ENCODE measurements at places on chromosomes 1 and 21. TPM values are rescaled to one million over a fixed set of nuclear protein-coding genes. Genes with fewer than 3 reads are reported as not detected.

TSTD1 gene
- 90.8 TPM for total RNA-seq

EXO1 gene
- not detected for total RNA-seq

- no peak for DNase-seq
Measured at GRCh38 chr1:76786222-76786621, 81.1 kb upstream of the ST6GALNAC5 start.

DNA sequence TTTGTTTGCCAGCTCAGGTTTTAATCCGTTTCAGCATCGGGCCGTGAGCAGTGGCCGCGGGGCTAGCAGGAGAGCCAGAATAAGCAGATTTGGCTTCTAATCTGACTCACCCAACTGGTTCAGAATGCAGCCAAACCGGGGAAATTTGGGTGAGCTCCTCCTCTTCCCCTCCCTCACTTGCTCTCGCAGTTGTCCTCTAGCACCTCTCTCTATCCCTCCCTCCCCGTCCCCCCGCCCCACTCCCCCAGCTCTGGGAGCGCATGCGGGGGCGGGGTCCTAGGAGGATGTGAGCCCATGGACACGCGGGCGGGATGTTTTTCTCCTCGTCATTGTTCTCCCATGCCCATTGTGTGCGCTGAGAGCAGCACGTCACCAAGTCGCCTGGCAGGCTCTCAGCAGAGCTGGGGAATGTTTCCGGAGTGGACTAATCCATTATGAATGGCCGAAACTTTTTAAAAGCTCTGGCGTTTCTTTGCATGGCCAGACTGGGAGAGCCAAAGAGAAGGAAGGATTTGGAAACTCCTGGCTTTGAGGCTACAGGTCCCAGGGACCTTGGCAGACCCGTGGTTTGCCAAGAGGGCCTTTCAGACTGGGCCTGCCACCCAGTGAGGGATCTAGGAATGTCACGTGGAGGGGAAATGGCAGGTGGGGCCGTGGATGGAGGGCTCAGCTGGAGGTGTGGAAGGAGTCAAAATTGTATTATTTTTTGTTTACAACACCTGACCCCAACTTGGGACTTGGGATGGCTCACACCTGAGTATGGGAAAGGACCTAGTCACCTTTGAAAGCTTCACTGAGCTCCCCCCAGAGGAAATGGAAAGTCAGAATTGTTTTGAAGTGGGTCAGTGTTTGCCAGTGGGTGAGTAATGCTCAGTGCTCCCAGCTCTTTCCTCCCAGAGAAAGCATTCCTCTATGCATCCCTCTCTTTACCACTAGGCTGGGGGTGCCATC, 39.2 kb downstream of the CDK18 start:
- peak; percentile 54 for DNase-seq

- no peak for DNase-seq
Measured at GRCh38 chr21:44534688-44535087, 5.3 kb downstream of the KRTAP10-1 start.

- no peak for DNase-seq
Measured at GRCh38 chr1:149927056-149927562, 494 bp downstream of the SF3B4 start.

GRCh38 chr1:205438213-205439158, 16.6 kb upstream of the LEMD1 start:
- peak; percentile 84 for DNase-seq

GRCh38 chr21:29163341-29164115, 33.1 kb downstream of the MAP3K7CL start:
- no peak for DNase-seq

DNA sequence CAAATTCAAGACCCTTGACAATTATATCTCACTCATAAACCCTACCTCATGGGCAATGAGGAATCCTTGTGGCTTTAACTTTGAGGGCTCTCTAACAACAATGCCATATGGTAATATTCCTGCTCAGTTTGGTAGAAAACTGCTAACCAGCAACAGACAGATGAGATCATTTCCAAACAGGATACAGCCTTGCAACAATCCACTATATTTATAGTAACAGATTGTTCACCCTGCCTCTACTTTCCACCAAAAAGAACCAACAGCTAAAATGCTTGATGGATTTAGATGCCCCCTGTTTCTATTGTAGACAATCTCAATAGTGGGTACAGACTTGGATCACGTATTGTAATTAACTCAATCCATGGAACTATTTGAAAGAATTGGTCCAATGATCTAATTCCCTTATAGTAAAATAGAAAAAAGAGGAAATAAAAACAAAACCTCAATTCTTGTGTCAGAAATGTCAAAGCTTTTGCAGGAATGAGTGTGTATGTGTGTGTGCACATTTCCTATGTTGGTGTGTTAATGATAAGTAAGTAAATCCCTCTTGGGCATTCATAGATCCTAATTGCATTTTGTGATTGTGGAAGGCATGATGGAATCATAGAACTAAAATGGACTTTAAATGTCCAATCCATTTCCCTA, 100.0 kb upstream of the EDEM3 start:
- no peak for DNase-seq

GRCh38 chr1:19257178-19257914, 5.7 kb downstream of the MRTO4 start:
- DNase-seq = no peak

DNA sequence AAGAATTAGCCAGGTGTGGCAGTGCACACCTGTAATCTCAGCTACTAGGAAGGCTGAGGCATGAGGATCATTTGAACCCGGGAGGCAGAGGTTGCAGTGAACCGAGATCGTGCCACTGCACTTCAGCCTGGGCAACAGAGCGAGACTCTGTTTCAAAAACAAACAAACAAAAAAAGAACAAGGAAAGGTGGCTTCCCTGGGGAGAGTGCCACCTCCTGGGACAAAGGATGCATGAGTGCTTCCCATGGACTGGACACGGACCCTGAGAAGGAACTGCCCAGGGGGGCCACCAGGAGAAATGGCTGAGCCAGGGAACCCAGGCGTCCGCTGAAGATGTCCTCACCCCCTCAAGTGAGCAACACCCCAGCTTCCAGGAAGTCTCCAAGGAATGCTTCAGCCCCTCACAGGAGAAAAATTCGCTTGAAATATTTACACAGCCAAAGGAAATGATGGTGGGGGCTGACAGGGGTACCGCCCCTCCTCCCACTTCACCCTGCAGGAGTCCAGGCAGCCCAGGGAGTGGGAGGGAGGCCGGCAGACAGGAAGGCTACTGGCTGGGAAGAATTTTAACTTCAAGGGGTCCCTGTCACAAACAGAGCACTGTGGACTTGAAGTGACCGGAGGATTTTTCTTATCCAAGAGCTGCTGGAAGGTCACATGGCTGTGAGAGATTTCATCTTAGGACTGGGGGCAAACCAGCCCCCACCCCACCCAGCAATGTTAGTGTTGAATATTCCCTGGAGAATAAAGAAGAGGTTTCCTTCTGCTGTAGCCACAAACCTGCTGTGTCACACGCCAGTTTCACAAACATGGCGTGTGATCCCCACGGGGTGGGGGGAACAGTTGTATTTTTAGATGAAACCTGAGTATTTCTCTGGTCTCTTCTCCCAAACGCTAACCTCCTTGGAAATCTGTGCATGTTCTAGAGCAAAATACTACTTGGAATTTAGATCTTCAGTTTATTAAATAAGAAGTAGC, 90.8 kb upstream of the SLC25A33 start:
- no peak for DNase-seq

- no peak for DNase-seq
Measured at GRCh38 chr1:175539986-175540385, 203.4 kb downstream of the TNR start.

DNA sequence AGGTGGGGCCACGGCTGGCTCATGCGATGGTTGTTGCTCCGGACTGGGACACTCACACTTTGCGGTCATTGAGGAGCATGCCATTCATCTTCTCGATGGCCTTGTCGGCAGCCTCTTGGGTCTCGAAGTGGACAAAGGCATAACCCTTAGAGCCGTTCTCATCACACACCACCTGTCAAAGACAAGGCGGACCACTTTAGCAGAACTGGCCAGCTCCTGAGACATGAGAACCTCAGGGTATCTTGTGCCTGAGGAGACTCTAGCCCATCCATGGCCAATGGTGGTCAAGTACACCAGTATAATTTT, 5.5 kb downstream of the PABPC4 start:
- no peak for DNase-seq

GRCh38 chr1:204192589-204193352, 3.5 kb downstream of the KISS1 start:
- no peak for DNase-seq

DNA sequence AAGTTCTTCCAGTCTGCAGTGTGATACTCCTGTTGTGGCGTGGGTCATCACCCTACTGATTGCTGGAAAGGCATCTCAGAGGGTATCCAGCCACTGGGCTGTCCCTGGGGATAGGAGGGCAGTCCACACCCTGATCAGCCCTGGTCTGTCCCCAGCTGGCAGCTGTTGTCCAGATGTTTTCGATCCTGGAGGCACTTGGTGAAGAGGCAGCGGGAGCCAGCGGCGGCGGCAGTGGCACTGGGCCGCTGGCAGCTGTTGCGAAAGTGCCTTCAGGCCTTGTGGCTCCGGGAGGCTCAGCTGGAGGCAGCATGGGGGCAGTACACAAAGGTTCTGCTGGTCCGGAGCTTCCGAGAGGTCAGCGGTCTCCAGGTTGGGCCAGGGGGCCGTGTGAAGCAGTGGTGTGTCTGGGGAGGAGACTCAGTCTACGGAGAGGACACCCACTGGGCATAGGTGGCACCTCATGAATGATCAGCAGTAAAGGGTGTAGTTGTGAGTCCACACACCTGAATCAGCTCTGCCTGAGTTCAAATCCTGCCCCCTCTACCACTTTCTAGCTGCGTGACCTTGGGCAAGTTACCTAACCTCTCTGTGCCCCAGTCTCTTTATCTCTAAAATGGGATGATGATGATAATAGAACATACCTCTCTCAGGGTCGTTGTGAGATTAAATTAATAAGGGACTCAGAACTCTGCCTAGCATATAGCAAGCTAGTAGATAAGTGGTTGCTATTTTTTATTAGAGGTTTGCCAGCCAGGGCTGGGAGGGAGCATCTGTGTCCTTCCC, 6.1 kb downstream of the C1orf167 start:
- DNase-seq = no peak

Data from body of pancreas (tissue), 4 donors.